ENCODE measurements at places on chromosomes 2 and 18. TPM values are rescaled to one million over a fixed set of nuclear protein-coding genes. Genes with fewer than 3 reads are reported as not detected.

Gene RNF181
- total RNA-seq, result 220 TPM

Gene ACADL
- total RNA-seq, result 1.1 TPM

Gene TRABD2A
- 0.50 TPM for total RNA-seq

Gene DUSP19
- 0.58 TPM for total RNA-seq

Gene CRYGD
- total RNA-seq, result not detected

Gene DTYMK
- total RNA-seq, result 32.9 TPM

Gene MAL
- 19.1 TPM for total RNA-seq

Gene MEP1B
- total RNA-seq, result not detected

GRCh38 chr2:230601510-230601909 lies 111.1 kb upstream of the CAB39 start:
- no peak for DNase-seq

DNA sequence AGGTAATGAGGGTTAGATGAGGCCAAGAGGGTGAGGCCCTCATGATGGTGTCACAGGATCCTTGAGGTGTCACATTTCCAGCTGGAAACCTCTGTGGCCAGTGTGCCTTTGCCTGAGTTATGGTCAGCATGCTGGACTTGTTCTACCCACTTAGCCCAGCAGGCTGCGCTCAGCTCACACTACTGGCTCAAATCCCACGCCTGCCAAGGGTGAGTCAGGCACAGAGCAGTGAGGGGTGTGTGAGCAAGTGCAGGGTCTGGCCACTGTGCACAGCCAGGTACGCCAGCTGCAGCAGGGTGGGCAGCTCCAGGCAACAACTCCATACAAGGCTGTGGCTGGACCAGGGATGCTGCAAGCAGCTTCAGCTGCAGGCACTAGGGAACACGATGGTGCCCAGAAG lies 616.6 kb upstream of the FSHR start:
- DNase-seq, result peak; percentile 19

DNA sequence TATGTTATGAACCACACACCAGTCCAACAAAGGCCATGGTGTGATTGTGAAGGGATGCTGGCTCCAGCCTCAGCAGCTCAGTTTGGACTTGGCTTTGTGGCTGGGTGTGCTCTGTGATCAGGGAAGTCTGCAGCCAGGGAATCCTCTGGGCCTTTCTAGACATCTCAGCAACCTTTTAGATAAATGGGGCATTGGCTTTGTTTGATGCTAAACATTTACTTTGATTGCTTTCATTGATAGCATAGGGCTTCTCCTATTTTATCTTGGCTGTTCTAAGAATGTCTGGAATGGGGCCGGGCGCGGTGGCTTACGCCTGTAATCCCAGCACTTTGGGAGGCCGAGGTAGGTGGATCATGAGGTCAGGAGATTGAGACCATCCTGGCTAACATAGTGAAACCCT lies 104.5 kb downstream of the VAPA start:
- DNase-seq, result no peak

DNA sequence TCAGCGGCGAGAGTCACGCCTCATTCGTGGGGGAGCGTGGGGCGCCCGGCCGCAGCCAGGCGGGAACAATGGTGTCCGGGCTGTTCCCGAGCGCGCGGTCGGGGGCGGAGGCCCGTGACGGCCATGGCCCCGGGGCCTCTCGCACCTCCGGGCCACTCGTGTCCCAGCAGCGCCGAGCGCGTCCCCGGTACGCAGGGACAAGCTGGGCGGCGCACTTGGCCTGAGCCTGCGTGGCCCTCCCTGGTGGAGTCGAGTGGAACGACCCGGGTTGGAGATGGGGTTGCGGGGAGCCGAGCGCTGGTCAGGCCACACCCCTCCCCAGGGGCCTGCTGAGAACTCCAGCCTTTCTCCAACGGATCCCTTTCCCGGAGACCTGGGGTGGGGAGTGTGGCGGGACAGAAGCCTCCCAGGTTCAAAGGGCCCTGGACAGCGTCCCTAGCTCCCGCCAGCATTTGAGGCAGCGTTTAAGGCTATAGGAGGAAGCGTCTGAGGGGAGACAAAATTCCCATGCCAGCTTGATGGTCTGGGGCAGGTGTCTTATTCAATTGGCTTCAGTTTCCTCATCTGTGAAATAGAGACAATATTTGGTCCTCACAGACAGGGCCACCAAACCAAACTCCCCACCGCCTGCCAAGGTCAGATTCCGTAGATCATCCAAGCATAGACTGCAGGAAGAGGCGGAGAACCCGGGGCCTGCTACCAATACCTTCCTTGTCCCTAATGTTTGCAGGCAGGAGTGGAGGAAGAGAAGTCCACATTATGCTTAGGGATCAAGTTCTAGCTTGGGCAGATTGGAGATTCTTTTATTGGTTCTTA lies 553 bp downstream of the CNDP2 start:
- DNase-seq, result no peak

- DNase-seq, result no peak
Measured at GRCh38 chr2:158407031-158407430, 49.5 kb downstream of the CCDC148 start.

DNA sequence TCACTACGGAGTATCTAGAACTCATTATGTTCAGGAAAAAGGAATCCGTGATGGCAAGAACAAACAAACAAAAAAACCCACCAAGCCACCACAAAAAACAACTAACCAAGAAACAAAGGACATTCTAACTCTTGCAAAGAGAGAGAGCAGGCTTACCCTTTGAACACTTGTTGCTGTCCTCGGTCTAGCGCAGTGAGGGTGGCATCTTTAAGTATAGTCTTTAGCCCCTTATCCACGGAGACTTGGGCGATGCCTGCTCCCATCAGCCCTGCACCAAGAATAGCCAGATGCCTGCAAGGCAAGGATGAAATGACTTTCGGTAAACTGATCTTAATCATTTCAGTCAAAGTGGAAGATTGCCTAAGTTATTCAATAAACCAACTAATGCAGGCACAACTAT lies 31.0 kb downstream of the GAREM2 start:
- no peak for DNase-seq

DNA sequence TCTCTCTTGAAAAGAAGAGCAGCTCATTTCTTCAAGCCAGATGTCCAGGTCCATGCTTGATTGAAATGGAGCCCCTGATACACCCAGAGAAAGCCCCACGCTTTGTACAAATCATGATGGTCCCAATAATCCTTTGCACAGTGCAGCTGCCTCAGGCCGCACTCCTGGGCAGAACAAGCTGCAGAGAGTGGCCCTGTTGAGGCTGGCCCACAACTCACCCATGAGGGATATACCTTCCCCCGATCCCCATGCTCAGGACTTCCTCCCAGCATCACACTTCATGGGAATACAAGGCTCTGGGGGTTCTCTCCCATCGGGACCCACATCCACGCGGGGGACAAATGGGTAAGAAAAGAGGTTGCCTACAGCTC lies 181.8 kb downstream of the CTIF start:
- no peak for DNase-seq

GRCh38 chr2:178282075-178282815 lies 87.9 kb downstream of the OSBPL6 start:
- DNase-seq, result no peak

DNA sequence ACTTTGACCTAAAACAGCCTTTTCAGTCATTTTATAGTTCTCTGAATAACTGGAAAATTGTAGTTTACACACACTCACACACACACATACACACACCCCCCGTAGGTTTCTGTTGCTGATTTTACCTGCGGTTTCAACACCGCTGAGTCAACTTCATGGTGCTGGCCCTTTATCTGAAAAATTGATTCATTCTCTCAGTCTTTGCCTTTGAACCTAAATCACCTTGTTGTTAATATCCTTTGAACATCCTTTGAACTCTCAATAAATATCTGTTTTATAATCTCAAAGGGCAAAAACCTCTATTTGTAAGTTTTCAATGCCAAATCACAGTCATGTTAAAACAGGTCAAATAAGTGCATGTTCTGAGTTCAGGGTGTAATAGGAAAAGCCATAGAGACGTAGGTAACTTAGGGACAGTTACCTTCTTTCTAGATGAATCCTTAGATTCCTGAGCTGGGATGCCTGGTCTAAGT lies 109.0 kb upstream of the BZW1 start:
- DNase-seq, result no peak

DNA sequence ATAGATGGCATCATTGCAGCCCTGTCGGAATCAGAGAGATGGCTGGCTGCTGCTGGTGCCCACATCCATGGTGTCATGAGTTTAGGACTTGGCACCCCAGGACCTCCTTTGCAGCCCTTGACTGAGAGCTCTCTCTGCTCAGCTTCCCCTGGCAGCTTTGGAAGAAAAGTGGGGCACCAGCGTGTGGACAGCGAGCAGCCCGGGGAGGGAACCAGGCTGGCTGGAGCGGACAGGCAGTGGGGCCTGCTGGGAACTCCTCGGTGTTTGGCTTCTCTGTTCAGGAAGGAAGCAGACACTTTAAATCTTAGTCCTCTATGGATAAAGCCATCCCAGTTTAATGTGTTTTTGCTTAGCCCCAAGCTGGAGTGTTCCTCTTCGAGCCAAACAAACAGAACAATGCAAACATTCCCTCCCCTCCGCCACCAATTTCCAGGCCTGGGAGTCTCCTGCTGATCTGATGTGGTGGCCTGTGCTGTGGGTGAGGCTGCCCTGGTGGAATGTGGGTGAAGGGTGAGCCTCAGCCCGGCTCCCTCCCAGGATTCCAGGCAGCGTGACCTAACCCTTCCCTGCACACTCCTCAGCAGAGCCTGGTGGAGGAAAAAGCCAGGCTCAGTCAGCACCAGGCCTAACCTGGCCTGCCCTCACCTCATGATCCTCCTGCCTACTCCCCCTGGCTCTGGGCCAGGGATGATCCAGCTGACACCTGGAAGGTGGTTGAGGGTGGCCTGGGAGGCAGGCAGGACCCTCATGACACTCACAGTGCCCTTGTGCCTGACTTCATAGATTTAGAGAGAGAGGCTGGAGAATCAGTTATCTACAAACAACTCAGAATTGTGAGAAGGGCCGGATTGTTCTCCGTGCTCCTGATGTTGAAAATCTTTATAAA lies 21.6 kb upstream of the ITGB6 start:
- DNase-seq, result no peak

DNA sequence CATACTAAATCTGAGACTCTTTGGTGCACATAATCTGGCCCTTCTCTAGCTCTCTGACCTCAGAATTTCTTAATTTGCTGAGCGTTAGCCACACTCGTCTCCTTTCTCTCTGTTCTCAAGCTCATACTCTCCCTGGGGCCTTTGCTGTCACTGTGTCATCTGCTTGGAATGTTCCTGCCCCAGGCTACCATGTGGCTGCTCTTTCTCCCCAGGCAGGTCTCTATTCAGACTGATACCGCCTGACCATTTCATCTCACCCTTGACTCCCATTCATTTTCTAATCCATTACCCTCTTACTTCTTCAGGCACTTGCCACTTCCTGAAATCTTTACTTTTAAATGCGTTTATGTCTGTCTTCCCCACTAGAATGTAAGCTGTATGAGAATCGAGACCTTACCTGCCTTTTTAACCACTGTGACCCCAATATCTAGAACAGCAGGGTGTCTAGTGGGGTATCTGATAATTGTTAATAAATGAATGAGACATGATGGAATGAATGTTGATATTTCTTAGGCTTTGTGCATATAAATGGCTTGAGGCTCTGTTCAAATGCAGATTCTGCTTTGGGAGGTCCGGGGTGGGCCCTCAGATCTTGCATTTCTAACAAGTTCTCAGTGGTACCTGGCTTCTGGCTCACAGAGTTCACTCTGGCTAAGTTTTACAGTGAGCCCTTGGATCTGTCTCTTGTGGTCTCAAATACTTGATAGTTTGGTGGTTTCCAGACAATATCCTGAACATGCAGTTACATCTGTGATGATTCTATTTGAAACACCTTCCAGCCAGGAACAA lies 89.9 kb upstream of the EPC2 start:
- DNase-seq, result no peak

DNA sequence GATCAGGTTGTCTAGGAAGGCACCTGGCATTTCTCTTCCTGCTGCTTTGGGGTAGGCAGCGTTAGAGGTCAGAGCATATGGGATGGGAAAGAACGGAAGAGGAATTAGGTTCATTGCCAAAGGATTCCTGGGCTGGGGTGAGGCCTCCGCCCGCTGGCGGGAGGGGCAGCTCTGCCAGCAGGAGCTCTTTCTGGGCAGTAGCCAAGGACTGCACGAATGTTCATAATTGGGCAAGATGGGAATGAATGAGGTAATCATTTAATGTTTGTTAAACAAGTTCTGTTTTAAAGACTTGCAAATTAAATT lies 253.9 kb downstream of the AGAP1 start:
- no peak for DNase-seq

DNA sequence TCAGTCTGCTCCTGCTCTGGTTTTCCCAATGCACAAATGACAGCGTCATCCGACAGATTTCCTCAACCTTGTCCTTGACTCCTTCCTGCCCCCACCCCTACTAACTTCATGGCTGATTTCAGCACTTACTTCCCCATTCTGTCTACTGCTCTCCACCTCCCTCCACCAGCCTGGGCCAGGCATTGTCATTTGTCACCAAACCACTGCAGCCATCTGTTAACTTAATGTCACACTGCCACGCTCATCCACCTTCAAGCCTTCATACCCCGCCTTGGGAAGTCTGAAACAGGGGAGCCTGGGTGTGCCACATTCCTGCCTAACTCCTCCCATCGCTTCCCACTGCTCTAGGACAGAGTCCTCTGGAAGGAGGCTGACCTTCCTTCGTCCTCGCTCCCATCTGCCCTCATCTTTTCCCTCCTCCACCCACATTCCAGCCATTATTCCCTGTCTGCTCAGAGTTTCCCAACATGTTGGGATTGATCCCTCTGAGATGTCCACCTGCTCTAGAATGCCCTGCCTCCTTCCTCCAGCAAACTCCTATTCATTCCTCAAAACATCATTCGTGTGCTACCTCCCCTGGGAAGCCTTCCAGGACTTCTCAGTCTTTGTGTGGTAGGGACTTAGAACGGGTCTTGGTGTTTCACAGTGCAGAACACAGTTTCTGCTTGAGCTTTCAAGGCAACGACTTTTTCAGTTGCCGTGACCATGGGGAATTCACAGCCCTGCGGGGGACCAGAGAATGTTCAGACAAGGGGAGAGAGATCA lies 42.2 kb upstream of the SMAD7 start:
- no peak for DNase-seq

- DNase-seq, result no peak
Measured at GRCh38 chr18:10312326-10313015, 142.0 kb upstream of the APCDD1 start.

DNA sequence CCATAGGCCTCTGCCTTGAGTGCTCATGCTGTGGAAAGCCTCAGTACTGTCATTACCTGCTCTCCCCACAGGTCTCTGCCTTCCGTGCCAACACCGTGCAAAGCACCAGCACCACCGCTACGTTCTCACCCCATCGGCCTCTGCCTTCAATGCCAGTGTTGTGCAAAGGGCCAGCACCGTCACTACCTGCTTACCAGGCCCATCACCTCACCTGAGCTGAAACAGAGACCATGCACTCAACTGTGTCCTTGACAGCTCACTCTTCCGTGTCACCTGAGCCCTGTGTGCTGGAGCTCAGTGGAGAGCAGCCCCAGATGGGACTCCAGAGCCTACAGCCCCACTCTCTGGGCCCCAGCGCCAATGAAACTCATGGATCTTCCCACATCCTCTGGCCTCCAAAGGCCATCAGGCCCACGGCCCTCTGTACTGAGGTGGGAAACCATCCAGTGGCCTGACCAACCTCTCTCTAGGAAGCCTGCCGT lies 62.7 kb downstream of the ZNF516 start:
- DNase-seq, result no peak

DNA sequence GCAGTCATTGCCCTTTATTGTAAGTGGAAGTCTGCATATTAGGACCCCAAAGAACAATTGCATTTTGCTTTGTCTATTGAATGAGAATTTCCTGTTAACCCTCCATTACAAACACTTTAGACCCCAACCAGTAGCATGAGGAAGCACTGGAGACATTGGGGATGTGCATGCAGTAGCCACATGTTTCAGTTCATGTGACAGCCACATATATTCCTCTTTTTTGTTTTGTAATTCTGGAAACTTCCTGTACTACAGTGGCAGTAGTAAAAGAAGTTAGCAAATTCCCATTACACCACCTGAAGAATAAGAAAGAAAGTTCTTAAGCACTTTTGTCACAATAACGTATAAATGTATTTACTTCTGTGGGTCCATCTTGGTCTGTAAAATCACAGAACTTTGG lies 281.1 kb upstream of the SLC14A2 start:
- no peak for DNase-seq
